Hepatocyte (in vitro differentiated cells): ENCODE measurements at places on chromosomes 6 and 20.

DNA sequence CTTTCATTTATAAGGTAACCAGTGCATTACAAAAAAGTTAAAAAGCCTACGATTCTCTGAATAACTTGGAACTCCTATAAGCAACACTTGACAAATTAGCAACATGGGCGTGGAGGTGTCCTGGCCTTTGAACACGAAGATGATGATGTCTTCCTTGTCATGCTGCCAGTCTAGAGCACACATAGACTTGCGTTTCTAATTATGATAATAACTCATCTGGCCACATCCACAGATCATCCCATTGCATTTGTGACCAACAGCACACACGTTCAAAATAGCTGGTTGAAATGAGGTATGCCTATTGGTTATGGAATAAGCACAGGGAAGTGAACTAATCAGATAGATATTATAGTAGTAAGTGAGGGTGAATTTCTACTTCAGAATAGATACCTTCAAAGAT lies 608.9 kb downstream of the PRKN start:
- DNase-seq = no peak

DNA sequence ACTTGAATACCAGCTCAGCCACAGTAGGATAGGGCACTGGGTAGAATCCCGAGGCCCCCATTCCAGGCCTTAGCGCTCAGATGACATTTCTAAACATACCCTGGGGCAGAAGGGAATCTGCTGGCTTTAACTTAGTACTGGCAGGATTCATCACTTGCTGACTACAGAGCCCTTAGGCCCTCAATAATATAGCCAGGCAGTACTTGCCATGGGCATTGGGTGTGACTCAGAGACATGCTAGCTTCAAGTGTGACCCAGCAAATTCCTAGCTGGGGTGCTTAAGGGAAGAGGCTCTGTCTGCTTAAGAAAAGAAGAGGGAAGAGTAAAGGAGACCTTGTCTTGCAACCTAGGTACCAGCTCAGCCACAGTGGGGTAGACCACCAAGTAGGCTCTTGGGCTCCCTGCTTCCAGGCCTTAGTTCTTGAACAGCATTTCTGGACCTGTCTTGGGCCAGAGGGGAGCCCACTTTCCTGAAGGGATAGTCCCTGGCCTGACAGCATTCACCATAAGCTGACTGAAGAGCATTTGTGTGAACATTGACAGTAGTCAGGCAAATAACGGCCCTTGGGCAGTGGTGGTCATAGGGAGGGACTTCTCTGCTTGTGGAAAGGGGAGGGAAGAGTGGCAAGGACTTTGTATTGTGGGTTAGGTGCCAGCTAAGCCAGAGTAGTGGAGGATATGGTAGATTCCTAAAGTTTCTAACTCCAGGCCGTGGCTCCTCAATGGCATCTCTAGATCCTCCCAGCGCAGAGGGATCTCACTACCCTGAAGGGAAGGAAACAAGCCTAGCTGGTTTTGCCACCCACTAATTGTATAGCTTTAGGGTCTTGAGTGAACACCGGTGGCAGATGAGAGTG lies 48.5 kb upstream of the HACE1 start:
- DNase-seq = no peak

- peak; percentile 72 for DNase-seq
Measured at GRCh38 chr20:36919715-36920333, 31.7 kb downstream of the SAMHD1 start.

- DNase-seq = peak; percentile 27
Measured at GRCh38 chr20:55417836-55418235, 587.5 kb downstream of the CBLN4 start.

DNA sequence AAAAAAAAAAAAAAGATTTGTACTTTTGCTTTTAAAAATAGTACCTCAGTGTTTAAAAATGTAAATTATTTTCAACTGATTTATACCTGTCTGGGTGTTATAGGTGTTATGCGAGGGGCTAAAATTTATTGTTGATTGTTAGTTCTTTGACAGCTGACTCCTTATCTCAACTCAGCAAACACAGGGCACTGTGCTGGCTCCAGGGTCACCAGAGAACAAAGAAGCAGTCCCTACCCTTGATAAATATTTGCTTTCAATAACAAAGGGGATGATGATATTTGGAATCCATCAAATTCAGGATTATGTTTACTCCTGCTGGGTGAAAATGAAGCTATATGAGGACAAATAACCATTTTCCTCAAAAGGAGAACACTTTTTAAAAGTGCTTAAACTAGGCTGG lies 34.2 kb upstream of the KAT14 start:
- no peak for DNase-seq

- no peak for DNase-seq
Measured at GRCh38 chr6:16902502-16902901, 141.2 kb upstream of the ATXN1 start.

DNA sequence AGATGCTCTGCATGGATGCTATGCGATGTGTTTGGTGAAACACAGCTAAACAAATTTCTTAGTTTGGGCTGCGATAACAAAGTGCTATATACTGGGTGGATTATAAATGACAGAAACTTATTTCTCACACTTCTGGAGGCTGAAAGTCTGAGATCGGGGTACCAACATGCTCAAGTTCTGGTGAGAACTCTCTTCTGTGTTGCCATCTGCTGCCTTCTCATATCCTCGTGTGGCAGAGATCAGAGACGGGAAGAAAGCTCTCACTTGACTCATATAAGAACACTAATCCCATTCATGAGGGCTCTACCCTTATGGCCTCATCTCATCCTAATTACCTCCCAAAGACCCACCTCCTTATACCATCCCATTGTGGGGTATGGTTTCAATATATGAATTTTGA lies 162.0 kb upstream of the DTNBP1 start:
- DNase-seq = no peak

DNA sequence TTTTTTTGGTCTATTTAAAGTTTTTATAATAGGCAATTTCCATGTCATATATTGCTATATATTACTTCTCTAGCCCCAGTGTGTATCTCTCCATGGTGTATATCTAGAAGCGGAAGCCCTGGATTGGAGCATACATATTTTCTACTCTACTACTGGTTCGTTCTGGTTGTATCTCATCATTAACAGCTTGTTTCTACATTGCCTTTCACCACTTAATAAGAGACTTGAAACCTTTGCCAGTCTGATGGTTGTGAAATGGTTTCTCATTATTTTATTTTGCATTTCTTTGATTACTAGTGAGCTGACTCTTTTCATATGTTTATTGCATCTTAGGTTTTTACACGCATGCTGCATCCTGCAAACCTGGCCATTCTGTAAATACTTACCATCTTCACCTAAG lies 3.6 kb downstream of the DSTN start:
- DNase-seq = no peak

DNA sequence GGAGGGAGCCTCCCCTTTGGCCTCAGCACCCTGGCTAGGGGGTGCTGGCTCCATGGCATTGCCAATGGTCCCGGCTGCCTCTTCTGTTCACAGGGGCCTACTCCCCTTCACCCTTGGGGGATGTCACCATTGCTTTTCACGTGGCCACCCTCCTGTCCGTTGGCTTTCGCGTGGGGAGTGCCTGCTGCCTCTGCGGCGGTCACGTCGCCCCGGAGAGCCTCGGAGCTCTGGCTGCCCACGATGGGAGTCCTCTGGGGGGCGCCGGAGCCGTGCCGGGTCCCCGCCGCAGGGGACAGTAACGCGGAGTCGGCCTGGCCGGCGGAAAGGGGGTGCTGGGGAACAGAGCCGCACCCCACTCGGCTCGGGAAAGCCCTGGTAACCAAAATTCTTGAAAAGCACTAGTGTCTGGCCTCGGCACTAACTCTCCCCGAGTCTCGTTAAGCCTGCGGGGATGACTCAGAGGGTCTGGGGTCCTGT lies 661 bp upstream of the HEBP2 start:
- DNase-seq = peak; percentile 69

DNA sequence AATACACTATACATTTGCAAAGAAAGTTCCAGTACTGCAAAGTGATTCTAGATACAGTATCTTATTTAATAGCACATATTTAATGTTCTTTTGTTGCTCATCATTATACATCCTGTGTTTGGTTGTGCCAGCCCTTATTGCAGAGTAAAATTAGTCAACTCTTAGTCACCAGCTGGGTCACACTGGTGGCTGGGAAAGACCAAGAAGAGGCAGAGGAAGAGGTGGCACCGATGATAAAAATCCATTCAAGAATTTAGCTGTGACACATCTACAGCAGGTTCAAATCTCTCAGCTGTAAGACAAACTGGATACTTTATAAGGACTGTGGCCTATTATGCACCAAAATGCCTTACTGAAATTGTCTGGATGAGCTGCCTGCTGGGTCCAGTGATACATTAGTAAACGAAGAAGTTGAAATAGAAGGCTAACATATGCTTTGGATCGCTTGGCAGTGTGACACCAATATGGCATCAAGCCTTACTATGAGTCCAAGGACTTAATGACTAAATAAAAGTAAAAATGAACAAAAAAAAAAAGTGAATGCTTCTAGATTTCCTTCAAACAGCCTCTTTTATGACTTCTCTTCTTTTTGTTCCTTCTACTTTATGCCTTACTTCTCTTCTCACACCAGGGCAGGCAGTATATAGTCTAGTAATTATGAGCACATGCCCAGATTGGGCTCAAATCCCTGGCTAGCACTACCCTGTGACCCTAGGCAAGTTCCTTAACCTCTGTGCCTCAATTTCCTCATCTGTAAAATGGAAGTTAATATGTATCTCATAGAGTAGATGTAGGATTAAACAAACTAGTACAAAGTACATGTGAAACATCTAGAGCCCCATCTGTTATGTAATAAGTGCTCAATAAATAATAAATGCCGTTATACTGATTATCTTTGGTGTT lies 29.4 kb upstream of the RNF8 start:
- no peak for DNase-seq

GRCh38 chr20:19756761-19757486 lies 1.1 kb upstream of the RIN2 start:
- no peak for DNase-seq

GRCh38 chr20:42790111-42790510 lies 399.6 kb downstream of the PTPRT start:
- DNase-seq = no peak

DNA sequence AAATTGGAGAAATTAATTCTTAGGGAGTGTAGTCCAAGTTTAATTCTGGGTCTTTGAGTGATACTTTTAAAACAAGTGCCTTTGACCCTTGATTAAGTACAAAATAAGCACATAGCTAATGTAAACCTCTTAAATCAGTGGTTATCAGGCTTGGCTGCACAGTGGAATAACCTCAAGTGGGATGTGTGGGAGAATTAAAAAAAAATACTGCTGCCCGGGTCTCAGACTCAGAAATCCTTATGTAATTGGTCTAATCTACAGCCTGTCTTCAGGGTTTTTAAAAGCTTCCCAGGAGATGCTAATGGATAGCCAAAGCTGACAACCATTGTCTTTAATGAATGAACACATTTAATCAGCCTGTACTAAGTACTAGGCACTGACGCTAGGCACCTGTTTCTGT lies 28.5 kb upstream of the TMEM14A start:
- DNase-seq = no peak

DNA sequence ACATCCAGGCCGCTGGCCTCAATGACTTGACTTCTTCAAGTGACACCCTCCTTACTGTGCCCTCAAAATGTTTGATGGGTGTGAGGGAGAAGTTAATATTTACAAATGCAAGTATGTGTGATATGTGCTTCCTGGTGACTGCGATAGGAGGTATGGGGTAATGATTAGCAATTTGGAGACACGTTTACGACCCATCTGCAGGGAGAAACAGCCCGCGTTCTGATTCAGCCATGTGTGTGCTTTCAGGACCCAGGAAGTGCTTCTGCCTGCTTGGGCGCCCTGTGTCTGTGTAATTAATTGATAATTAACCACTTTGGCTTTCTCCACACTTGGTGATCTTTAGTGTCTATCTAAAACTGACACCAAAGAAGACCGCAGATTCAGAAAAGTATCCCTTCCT lies 25.0 kb downstream of the SIRPA start:
- peak; percentile 63 for DNase-seq

GRCh38 chr6:92339936-92340640 lies 1079.3 kb downstream of the EPHA7 start:
- DNase-seq = no peak

DNA sequence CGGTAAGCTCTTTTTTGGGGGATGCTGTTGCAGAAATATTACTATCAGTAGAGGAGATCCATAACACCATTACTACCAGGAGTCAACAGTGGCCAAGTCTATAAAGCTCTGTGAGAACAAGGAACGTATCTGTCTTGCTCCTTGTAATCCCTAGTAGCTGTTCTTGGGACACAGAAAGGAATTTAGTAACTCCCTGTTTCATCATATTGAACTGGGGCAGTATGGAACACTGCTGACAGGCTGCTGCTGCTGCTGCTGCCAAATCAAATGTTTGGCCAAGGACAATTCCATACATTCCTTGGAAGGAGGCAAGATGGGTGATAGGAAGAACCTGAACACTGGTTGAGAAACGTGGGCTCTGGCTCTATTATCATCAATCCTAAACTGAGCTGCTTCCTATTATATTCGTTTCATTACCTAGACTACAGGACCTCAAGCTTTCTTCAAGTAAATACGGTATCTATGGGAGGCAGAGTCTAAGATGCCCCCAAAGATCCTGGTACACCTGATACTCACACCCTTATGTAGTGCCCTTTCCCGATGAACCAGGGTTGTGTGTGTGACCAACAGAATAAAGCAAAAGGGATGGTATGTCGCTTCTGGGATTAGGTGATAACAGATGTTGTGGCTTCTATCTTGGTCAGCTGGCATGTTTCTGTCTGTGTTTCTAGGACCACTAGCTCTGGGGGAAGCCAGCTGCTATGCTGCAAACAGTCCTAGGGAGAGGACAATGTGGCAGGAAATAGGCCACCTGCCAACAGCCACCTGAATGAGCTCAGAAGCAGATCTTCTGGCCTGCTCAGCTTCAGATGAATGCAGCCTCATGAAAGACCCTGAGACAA lies 39.5 kb downstream of the ELOVL5 start:
- DNase-seq = no peak

- no peak for DNase-seq
Measured at GRCh38 chr6:46606338-46606737, 46.3 kb downstream of the CYP39A1 start.

- peak; percentile 39 for DNase-seq
Measured at GRCh38 chr6:43455531-43456428, at the start of gene DLK2. DLK2 (minus strand) TSS chr6:43455548; CDS start chr6:43454825, 723 bp downstream.

- no peak for DNase-seq
Measured at GRCh38 chr20:57696401-57696961, 13.3 kb downstream of the PMEPA1 start.

DNA sequence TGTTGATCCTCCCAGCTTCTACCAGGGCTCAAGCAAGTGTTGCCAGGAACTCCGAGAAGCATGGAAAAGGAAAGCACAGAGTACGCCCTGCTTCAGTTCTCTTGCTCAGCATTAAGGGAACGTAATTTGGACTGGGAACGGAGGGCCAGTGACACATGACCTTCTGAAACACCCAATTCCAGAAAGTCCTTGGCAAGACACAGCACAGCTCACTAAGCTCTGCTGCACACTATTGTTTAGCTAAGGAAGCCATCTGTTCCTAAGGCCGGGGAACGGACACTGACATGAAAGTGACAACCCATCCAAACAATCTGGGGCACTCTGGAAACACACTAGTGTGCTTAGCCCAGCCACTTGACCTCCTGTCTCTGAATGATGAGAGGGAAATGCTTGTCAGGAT lies 56.9 kb upstream of the NXT1 start:
- no peak for DNase-seq

DNA sequence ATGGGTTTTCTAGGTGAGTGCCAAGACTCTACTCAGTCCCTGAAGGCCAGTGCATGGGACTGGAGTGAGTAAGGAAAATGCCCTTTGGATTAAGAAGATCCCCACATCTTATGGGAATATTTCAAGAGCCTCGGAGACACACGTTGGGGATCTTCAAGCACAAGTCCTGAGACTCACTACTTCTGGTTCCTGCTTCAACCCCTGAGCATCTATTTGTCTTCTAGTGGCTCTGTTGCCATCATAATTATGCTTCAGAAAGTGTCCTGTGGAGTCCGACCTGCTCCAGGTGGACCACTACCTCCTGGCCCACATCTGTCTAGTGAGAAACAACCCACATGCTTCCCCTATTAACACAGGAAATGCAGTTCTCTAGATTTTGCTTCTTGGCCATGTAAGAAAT lies at the start of gene OR5V1:
TSS of gene OR5V1 (minus strand) at position 101 of the 400 bp plus-strand sequence. CDS start 12,670 bp downstream, outside the sequence.
- DNase-seq = no peak
